ENCODE measurements at places on chromosomes 7 and 10.

- ATAC-seq = no peak
These were observed 62.5 kb downstream of the GNA12 start for GRCh38 chr7:2781636-2782035.

GRCh38 chr10:17435187-17435586, 19.2 kb downstream of the ST8SIA6 start:
- no peak for ATAC-seq

- ATAC-seq = no peak
These were observed 31.0 kb downstream of the PDE1C start for GRCh38 chr7:32039000-32039756.

- no peak for ATAC-seq
These were observed 27.3 kb downstream of the NAPEPLD start for GRCh38 chr7:103121641-103122040.

DNA sequence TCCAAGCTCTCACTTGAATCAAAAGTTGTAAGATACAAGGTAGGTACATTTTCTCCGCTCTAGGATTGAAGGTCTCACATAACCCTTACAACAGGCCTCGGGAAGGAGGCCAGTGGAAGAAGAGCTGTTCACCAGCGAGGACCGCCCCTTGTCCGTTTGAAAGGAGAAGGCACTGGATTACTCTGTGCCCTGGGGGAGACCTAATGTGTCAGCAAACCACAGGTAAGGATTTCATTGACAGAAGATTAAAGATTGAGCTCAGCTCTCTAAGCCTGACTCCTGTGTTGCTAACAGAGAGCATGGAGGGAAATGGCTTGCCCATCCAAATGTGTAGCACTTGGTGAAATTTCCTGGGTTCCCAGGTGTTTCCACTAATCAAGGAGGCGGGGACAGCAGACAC, 81.2 kb downstream of the SLC16A9 start:
- no peak for ATAC-seq

- peak; percentile 59 for ATAC-seq
These were observed 493 bp downstream of the NT5C2 start for GRCh38 chr10:103192451-103193106.

DNA sequence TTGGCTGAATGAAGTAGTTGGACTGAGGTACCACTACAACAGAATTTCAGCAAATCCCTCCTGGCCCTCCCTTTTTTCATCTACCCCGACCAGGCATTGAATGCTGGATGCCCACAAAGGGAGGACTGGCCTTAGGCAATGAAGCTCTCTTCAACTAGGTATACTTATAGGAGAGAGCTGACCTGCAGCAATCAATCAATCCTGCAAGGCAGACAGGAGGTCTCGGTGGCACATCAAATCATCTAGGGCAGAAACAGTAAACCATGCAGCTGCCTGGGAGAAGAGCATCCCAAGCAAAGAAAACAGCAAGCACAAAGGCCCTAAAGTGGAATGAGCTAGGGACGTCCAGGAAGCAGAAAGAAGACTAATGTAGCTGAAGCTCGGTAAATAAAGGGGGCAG, 2.4 kb upstream of the ABRAXAS2 start:
- ATAC-seq = no peak

GRCh38 chr10:91191584-91191919, 28.9 kb upstream of the PCGF5 start:
- ATAC-seq = peak; percentile 18

GRCh38 chr7:134562136-134562535, 13.2 kb downstream of the AKR1B15 start:
- no peak for ATAC-seq

DNA sequence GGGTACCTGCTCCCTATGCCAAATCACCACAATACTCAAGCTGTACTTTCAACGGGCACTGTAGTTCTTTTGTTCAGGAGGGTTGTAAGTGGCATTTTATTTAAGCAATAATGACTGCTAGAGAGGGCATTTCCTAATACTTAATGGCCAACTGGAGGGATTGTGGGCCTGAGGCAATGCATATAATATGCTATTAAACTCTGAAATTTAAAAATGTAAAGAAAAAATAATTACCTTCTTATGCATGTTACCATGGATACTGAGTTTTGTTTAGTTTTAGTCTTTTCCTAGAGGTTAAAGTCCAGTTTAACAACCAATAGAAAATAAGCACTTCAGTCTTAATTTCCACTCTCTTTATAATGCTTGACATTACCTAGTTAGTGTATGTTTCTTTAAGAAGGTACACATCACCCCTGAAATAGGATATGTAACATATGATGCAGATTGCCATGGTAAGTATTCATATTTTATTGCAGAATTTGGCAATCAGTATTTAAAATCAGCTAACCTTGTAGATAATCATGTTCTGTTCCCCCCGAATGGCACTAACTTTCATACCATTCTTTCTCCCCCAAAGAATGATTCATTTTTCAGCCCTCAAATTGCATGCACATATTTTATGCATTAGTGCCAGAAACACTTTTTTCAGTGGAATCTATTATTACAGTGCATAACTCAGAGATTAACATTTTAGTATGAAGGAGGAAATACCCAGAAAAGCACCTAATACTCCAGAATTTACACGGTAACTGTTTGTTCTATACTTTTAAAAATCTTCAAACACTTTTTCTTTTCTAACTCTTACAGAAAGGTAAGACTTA, 90.3 kb upstream of the ZNF438 start:
- peak; percentile 18 for ATAC-seq

DNA sequence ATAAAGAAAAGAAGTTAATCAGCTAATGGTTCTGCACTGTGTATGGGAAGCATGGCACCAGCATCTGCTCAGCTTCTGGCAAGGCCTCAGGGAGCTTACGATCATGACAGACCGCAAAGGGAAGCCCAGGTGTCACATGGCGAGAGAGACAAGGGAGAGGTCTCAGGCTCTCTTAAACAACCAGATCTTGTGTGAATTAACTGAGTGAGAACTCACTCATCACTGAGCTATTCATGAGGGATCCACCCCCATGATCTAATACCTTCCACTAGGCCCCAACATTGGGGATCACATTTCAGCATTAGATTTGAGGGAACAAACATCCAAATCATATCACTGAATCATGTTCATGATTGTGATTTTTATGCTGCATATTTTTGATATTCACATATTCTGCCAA, 5.8 kb downstream of the USP54 start:
- ATAC-seq = no peak

- no peak for ATAC-seq
These were observed 5.1 kb upstream of the PLEKHS1 start for GRCh38 chr10:113746217-113746957.

DNA sequence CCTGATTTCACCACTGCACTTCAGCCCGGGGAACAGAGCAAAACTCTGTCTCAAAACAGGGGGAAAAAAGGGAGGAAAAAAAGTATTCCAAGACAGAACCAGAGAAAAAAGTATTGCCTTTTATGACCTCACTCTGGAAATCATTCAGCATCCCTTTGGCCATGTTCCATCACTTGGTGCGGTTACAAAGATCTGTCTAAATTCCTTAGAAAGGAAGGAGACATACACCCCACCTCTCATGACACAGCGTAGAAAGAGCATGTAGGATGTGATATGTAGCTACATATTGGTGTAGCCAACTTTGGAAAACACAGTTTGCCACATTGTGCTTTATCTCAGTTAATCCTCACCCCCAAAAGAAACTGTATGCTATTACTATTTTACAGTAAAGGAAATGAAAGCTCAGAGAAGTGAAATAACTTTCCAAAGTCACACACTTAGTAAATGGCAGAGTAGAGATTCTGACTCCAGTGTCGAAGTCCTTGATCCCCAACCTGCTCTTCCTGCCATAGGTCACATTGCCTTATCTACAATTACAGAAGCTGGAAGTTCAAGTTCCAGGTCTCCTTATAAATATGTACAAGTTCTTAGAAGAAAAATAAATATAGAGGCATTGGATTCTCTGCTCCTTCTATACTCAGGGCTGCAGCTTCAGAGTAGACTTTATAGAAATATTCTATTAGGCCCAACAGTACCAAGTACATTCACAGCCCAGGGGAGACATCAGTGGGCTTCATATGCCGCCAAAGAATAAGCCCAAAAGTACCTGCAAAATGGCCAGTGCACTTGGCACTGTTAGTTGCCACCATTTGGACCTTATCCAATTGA, 91.6 kb upstream of the KMT2E start:
- ATAC-seq = no peak

DNA sequence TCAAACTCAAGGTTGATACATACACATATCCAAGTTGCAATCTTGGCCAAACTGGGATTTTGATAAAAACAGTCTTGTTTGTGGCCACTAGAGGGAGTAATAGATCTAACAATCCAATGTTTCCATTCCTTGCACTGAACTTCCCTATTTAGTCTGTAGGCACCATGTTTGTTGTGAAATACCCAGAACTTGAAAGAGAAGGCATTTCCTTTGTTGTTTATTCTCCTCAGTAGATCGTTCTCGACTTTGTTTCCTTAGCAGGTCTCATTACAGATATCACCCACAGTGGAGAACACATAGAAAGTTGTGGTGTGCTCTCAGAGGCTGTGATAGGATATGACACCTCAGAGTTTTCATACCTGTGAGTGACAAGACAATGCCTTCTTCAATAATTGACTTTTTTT, 70.3 kb upstream of the MXI1 start:
- ATAC-seq = peak; percentile 87

DNA sequence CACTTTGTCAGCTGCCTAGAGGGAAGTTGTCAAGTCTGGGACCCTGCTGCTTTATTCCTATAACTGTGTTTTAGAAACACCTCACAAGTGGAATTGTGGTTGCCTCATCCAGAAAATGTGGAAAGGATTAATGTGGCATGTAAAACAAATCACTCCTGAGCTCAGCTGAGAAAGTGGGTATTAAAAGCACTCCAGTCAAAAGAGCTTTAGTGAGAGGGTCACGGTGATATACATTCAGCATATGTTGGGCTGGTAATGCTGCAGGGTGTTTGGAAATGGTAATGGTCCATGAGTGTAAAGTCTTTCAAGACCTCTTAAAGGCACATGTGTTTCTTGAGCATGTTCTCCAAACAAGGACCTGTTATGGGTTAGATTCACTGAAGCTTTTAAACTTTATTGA, 318.2 kb upstream of the MEOX2 start:
- ATAC-seq = no peak

DNA sequence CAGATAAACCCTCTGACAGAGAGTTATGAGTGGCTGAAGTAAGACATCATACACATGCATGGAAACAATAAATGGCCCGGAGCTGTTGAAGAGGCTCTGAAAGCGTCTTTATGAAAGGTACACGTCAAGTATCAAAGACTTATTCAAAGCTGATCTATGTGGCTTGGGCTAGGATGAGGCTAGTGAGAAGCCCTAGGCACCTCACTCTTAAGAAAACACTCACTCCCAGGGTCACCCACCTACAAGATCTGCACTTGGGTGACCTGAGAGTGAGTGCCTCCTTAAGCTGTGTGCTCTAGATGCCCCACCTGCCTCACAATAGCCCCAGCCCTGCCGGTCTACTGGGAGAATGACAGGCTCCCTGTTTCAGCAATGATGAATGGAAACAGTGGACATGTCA, 1.1 kb upstream of the GIMAP1 start:
- ATAC-seq = peak; percentile 62

GRCh38 chr7:21778953-21779352, 166.7 kb downstream of the CDCA7L start:
- no peak for ATAC-seq

GRCh38 chr7:34373940-34374339, 284.1 kb upstream of the NPSR1 start:
- ATAC-seq = no peak

DNA sequence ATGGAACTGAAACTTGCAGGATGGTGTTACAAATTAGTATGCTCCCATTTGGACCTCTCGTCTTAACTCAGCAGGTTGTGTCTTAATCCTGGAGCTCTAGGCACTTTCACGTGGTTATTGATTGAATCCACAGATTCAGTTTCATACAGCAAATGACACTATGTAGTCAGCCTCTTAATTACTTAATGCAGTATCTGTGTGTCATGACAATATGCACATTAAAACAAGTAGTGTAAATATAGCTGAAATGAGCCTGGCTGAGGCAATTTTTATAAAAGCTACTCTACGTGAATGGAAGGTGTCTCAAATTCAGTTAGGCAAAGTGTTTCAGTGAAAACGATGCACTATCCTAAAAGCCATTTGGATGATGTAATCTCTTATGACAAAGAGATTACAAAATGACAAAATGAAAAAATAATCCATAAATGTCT, 86.8 kb downstream of the CD36 start:
- ATAC-seq = no peak

DNA sequence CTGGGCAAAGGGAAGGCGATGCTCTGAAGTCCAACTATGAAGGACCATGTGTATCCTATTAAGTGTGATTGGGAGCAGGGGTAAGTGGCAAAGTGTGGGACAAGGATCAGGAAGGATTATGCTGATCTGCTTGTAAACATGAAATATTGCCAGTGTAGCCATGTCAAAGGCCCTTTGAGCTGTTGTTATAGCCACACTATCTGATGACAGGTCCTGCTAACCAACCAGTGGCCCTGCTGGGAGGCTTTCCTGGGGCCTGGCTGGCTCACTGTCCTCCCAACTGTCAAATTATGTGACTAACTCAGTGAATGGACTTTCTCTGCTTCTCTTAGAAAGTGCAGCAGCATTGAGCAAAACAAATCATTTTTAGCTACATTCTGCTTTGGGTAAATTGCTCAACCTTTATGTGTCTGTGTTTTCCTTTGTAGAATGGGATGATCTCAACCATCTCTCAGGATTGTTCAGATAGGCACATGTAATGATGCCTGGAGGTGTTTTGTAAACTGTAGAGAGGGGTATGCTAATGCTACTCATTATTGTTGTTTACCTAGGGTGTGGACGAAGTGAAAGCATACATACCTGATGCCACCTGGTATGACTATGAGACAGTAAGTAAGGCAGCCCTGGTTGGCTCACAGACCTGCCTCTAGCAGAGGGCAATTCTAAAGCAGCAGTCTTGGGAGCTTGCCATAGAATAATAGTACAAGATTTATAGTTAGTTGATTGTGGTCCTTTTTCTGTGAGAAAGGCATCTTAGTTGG, 47.4 kb downstream of the MGAM2 start:
- ATAC-seq = no peak

DNA sequence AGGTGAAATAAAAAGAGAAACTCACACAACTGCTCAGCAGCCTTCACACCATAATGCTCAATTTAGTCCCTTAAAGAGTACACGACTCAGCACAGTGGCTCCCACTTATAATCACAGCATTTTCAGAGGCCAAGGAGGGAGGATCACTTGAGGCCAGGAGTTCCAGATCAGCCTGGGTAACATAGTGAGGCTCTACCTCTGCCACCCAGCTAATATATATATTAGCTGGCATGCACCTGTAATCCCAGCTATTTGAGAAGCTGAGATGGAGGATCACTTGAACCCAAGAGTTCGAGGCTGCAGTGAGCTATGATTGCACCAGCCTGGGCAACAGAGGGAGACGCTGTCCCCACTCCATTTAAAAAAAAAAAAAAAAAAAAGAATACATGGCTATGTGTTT, 2.2 kb downstream of the ITIH2 start:
- ATAC-seq = no peak
